ENCODE measurements at places on chromosomes 11 and 22. TPM values are rescaled to one million over a fixed set of nuclear protein-coding genes. Genes with fewer than 3 reads are reported as not detected.

DNA sequence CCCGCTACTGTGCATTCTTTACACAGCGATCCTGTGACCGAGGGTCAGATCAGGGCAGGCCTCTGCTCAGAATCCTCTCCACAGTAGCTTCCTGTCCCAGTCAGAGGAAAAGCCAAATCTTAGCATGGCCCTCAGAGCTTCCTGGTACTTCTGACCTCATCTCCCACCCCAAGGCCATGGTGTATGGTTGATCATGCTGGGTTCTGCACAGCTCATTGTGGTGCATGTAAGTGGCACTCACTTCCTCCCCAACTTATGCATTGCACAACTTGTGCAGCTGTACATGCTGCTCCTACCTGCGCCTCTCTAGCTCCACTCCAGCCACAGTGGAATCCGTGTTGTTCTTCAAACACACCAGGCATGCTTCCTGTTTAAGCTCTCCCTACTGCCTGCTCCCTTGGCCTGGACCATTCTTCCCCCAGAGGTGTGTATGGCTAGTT is 20.3 kb downstream of the BMAL1 start:
- no peak for DNase-seq

DNA sequence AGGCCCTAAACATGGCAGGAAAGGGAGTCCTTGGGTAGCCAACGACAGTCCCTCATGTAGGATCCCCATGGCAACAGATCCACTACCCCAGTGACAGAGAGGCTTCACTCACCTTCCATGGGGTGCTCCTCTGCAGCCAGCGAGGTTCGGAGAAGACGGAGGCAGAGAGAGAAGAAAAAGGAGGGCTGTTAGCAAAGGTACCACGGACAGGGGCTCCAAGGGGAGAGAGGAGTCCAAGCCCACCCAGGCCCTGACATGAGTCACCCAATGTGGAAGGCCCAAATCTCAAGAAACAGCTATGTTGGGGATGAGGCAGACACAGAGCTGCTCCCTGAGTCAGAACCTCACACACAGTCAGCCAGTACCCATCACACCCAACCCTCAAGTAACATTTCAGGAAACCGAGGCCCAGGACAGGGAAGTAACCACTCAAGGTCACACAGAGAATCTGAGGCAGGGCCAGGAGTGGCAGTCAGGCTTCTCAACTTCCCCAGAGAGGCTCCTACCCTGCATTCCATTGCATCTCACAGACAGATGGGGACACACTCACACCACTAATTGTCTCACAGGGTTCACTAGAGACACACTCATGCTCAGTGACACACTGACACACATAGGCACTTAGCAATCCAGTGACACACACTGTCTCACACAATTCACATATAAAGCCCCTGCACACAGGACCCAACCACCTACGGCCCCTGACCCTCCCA is 25.2 kb downstream of the NRXN2 start:
- DNase-seq, result no peak

GRCh38 chr11:75946531-75947530 is 131.8 kb downstream of the UVRAG start:
- no peak for DNase-seq

- no peak for DNase-seq
These were observed 49.7 kb upstream of the EMID1 start for GRCh38 chr22:29155966-29156365.

DNA sequence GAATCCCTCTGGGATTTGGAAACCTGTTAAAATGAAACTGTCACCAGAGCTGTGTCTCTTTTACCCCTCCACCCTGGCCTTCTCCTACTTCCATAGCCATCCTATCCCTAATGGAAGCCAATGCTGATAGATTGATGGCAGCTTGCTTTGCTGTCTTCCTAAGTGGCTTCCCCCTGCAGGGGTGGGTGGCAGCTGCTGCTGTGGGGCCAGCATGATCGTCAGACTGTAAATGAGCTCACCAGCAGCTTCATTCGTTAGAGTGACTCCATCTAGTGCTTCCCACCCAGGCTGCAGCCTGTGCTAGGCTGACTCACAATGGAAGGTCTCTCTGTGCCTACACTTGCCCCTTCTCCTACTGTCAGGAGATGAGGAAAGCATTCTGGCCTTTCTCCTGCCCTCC is 311.0 kb downstream of the BUD13 start:
- DNase-seq, result no peak

DNA sequence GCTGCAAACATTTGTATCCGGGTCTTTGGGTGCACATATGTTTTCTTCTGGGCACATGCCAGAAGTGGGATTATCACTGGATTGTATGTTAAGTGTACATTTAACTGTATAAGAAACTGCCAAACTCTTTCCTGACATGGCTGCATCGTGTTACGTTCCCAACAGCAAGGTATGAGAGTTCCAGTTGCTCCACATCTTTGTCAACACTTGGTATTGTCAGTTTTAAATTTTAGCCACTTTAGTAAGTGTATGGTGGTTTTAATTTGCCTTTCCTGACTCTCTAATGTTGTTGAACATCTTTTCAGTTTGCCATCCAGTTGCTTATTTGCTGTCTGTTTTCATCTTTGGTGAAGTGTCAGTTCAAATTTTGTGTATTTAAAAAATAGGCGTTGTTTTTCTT is 22.5 kb upstream of the SMIM38 start:
- no peak for DNase-seq

DNA sequence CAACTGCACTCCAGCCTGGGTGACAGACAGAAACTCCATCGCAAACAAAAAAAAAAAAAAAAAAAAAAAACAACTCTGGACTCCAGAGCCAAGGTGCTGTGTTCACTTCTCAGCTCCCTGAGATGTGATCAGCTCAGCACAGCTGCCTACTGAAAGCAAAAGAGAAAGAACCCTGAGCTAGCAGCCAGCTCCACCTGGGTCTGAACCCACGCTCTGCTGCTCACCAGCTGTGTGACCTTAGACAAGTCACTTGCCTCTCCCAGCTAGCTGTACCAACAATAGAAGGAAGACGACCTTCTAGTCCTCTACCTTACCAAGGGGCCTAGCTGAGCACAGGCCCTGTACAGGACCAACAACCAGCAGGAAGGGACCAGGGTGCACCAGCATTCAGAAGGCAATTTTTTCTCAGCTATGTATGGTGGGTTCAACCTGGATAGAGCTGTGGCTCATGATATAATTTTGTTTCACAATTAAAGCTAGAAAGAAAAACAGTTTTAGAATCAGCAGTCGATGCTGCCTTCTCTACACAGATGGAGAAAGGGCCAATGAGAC is 3.8 kb downstream of the DGCR2 start:
- no peak for DNase-seq

GRCh38 chr22:22058633-22059290 is 76.2 kb upstream of the TOP3B start:
- DNase-seq, result peak; percentile 67

- DNase-seq, result no peak
These were observed 22.3 kb upstream of the A4GALT start for GRCh38 chr22:42742940-42743339.

DNA sequence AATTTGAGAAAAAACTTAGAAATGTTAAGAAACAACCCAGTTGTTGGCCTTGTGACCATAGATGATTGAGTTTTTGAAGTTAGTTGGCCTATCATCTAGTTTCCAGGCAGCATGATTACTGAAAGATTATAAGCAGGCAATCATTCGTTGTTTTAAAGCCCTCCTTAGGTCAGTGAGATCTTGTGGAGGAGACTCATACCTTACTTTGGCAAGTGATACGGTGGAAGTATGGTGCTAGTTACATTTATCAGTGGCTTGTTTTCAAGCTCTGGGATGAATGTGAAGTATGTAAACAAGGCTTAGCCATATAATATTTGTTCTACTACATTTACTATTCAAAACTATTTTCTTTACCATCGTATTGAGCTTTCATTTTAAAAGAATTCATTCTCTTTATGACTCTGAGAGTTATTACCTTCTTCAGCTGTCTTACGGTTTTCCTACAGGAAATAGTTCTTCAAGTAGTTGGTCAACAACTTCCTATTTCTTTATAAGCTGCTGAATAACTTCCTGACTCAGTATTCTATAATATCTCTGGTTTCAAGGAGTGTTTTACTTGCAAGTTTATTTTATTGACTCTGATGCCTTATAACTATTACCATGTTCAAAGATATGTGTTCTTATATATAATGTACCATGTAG is 7.3 kb downstream of the YAP1 start:
- DNase-seq, result no peak

DNA sequence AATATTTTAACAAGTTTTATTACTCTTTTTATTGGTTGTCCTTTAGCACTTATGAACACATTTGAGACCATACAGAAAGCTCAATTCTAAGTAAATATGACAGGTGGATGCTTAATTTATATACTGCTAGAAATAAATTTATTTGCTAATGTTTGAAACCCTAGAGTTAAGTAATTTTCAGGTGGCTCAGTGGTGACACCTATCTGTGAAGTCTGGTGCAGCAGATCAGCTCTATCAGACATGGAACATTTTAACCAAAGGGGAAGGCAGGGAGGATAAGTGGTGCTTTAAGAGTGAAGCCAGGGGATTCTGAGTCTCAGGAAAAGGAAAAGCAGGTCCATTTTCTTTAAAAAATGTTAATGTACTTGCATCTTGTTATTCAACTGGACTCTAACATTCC is 175.8 kb downstream of the DSCAML1 start:
- DNase-seq, result no peak

- no peak for DNase-seq
These were observed 33.4 kb downstream of the PARVB start for GRCh38 chr22:44057401-44057987.

DNA sequence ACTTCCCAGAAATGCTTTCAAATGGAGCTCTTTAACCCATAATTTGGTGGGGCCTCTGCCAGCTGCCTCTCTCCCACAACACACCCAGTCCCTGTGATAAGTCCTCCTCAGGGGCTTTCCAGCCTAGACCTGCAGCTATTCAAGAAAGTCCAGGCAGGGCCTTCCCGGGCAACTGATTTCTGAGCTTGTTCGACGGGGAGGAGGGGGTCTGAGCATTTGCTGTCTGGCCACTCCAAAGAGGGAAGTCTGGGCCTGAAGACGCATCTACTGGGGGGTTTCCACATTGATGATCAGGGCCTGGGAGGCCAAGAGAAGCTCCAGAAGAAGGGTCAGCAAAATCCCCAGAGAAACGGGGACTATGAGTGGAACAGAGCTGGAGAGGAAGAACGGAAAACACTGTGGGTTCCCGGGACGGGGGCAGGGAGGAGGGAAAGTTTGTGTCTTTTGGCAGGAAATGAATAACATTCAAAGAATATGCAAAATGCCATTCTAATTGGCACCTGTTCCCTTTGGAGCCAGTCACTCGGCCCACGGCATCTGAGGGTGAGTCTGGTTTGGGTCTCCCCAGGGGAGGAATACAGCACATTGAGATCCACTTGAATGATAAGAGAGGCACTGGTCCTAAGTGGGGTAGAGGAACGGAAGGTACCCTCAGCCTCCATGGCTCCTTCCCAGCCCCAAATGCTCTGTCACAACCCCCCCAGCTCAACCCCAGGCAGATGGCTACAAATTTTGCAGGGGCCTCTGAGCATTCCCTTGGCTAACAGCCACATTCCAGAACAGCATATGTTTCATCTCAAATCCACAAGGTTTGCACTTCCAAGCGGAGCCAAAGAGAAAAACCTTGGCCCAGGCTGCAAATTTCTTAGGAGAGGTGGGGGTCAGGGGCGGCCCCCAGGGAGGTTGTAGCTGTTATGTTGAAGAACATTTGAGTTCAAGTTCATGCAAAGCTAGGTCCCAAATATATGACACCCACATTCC is 72.0 kb downstream of the RPUSD4 start:
- DNase-seq, result no peak

DNA sequence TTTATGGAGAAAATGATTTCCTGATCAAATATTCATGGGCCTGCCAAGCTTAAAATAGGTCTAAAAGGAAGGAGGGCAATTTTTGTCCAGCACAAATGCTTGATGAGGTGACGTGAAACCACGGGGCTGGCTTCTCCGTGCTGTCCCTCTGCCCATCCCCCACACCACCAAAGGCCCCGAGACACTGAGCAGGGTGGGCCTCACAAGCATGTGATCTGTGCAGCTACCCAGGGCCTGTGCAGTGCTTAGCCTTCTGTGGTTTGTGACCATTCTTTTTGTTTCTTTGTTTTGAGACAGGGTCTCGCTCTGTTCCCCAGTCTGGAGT is 94.8 kb upstream of the RTL6 start:
- no peak for DNase-seq

GRCh38 chr22:37188901-37189466 is 937 bp upstream of the C1QTNF6 start:
- no peak for DNase-seq

- DNase-seq, result no peak
These were observed 82.3 kb upstream of the EED start for GRCh38 chr11:86162239-86162638.

DNA sequence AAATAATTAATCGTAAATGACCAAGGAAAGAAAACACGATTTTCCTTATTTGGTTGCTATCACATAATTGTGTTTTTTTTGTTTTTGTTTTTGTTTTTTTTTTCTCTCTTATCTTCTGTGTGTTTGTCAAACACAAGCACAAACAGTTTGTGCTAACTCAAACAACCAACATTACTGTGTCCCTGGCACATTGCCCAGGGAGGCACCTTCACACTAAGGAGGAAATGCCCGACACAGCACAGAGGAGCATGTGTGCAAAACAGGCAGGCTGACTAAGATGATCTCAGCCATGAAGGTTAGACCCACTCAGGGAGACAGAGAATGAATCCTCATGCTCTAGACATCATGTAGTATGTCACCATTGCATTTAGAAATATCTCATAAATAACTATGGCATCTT is 130.1 kb downstream of the SOX6 start:
- DNase-seq, result peak; percentile 84

DNA sequence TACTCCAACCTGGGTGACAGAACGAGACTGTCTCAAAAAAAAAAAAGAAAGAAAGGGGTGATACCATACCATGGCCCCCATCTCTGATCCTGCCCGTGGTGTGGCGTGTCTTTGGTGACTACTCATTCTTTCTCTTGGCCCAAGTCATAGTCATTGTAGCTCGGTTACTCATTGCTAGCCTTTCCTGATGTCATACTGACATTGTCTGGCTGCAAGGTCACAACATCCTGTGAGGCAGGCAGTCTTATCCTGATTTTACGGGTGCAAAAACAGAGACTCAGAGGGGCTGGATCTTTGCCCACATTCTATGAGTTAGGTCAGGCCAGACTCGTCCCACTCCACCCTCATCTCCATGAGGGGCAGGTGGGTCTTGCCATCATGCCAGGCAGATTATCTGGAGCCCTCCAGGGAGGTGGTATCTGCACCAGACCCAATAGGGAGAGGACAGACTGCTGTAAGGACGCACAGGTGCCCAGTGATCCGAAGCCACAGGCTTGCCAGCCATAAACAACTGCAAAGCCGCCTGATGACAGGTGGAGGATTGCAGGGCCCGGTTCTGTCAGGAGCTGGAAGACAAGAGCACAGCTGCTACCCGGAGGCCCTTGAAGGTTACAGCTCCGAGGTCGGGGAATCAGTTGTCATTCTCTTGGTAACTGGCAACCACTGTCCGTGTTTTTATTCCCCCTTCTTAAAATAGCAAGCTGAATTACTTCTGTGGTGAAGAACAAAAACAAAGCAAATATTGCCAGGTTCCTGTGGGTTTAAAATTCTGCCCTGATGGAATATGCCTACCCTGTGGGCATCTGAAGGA is 13.8 kb downstream of the TOM1 start:
- peak; percentile 71 for DNase-seq

- no peak for DNase-seq
These were observed 35.5 kb upstream of the CWF19L2 start for GRCh38 chr11:107493117-107493516.

Gene JHY
- polyA plus RNA-seq, result 7.5 TPM

Gene POTEH
- polyA plus RNA-seq, result not detected

Gene NNMT
- 4.0 TPM for polyA plus RNA-seq

Gene FOLR2
- 15.0 TPM for polyA plus RNA-seq

Gene ACR
- polyA plus RNA-seq, result 0.48 TPM

Gene NPAS4
- polyA plus RNA-seq, result 1.7 TPM

Gene CCDC87
- 0.09 TPM for polyA plus RNA-seq

Gene GLB1L2
- polyA plus RNA-seq, result 6.7 TPM

Gene RAB6A
- 111 TPM for polyA plus RNA-seq

Gene IL18
- 60.7 TPM for polyA plus RNA-seq

Measured in large intestine (tissue), 12 donors.